ENCODE measurements at places on chromosomes 7 and 10. TPM values are rescaled to one million over a fixed set of nuclear protein-coding genes. Genes with fewer than 3 reads are reported as not detected.

The TMEM196 gene
- 0.06 TPM for polyA plus RNA-seq

The SFTPD gene
- polyA plus RNA-seq: 0.20 TPM

The ENTPD1 gene
- polyA plus RNA-seq: 1.1 TPM

The IKZF1 gene
- polyA plus RNA-seq: 1.5 TPM

The IRF5 gene
- polyA plus RNA-seq: 1.1 TPM

The PRF1 gene
- polyA plus RNA-seq: 0.15 TPM

The ACTR3C gene
- 1.5 TPM for polyA plus RNA-seq

The DDX21 gene
- 39.1 TPM for polyA plus RNA-seq

The DNAJC30 gene
- 6.3 TPM for polyA plus RNA-seq

The IFIT2 gene
- not detected for polyA plus RNA-seq

The GFRA1 gene
- polyA plus RNA-seq: 1.1 TPM

The LEP gene
- polyA plus RNA-seq: not detected

The ABLIM1 gene
- 62.6 TPM for polyA plus RNA-seq

The CCDC3 gene
- polyA plus RNA-seq: 3.4 TPM

- no peak overlapping the region for H3K27ac ChIP-seq
- H3K4me3 ChIP-seq: no peak overlapping the region
- no peaks in the 10 kb centered on the region for H3K4me1 ChIP-seq
- DNase-seq: no peak
Measured at GRCh38 chr10:18290651-18291313, 150.6 kb downstream of the CACNB2 start.

DNA sequence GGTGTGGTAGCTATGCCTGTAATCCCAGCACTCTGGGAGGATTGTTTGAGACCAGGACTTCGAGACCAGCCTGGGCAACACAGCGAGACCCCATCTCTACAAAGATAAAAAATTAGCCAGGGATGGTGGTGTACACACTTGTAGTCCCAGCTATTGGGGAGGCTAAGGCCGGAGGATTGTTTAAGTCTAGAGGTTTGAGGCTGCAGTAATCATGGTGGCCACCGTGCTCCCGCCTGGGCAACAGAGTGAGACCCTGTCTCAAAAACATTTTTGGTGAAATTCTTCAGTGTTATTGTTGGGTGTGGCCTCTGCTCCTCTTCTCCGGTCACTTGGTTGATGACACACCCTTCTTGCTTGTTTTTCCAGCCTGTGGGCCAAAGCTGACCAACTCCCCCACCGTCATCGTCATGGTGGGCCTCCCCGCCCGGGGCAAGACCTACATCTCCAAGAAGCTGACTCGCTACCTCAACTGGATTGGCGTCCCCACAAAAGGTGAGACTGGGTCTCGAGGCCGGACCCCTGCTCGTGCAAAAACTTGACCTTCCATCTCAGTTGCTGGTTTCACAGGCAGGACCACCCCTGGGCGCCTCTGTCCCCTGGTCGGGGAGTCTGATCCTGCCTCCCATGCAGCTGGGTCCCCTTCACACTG is 10.6 kb downstream of the PFKFB3 start:
- H3K36me3 ChIP-seq: peaks cover 36% of the 10 kb centered on the region
- no peak for DNase-seq
- H3K4me3 ChIP-seq: no peak overlapping the region
- no peak overlapping the region for H3K27ac ChIP-seq

GRCh38 chr10:127353544-127353943 is 157.2 kb upstream of the INSYN2A start:
- no peak overlapping the region for H3K4me3 ChIP-seq
- no peaks in the 10 kb centered on the region for H3K4me1 ChIP-seq
- H3K27ac ChIP-seq: no peak overlapping the region
- H3K36me3 ChIP-seq: no peaks in the 10 kb centered on the region

GRCh38 chr10:5314840-5315239 is 49.9 kb upstream of the UCN3 start:
- no peaks in the 10 kb centered on the region for H3K4me1 ChIP-seq
- no peaks in the 10 kb centered on the region for H3K27me3 ChIP-seq
- no peak for DNase-seq
- no peak overlapping the region for H3K27ac ChIP-seq

DNA sequence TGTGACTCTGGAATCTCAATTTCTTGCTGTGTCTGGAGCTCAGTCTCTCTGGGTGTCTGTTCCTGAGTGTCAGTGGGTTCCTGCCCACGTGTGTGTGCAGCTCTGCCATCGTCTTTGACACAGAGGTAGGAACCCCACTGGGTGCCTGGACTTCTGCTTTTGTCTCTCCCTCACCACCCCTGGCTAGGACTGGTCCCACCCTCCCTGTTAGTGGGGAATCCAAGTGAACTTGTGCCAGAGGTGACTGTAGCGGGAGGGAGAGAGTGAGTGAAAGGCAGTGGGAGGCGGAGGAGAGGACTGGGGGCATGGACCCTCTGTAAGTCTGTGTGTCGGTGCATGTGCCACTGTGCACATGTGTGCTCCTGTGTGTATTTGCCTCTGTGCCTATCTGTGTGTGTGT is 299.9 kb upstream of the ZMIZ1 start:
- no peak overlapping the region for H3K27ac ChIP-seq
- H3K36me3 ChIP-seq: no peaks in the 10 kb centered on the region
- no peaks in the 10 kb centered on the region for H3K27me3 ChIP-seq
- no peak for DNase-seq
- no peak overlapping the region for H3K4me3 ChIP-seq

- peaks cover 6% of the 10 kb centered on the region for H3K4me1 ChIP-seq
- DNase-seq: no peak
- no peak overlapping the region for H3K4me3 ChIP-seq
- no peaks in the 10 kb centered on the region for H3K27me3 ChIP-seq
- no peaks in the 10 kb centered on the region for H3K36me3 ChIP-seq
Measured at GRCh38 chr7:6269527-6269926, 2.9 kb downstream of the CYTH3 start.

GRCh38 chr10:26216585-26217395 is at the start of gene GAD2:
Gene GAD2 (plus strand): TSS chr10:26216774. CDS start chr10:26216810, 36 bp downstream.
- peak; percentile 66 for DNase-seq
- H3K27me3 ChIP-seq: peaks cover 77% of the 10 kb centered on the region
- peak within 1 kb of the TSS; percentile 62 for H3K4me3 ChIP-seq
- no peaks in the 10 kb centered on the region for H3K36me3 ChIP-seq

DNA sequence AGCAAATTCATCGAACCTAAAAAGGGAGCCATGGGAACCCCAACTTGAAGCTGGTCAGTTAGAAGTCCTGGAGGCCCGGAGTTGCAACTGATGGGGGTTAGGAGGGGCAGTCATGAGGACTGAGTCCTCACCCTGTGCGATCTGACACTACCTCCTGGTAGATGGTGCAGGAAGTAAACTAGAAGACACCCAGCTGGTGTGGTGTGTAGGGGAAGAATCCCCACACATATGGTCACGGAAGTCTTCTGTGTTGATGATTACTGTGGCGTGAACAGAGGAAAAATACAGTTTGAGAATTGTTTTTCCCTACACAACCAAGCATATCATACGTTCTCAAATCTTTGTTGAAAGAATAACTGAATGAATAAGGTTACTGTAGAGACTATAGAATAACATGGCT is 164.6 kb upstream of the KCTD7 start:
- H3K27ac ChIP-seq: no peak overlapping the region
- no peak for DNase-seq
- no peak overlapping the region for H3K4me3 ChIP-seq

DNA sequence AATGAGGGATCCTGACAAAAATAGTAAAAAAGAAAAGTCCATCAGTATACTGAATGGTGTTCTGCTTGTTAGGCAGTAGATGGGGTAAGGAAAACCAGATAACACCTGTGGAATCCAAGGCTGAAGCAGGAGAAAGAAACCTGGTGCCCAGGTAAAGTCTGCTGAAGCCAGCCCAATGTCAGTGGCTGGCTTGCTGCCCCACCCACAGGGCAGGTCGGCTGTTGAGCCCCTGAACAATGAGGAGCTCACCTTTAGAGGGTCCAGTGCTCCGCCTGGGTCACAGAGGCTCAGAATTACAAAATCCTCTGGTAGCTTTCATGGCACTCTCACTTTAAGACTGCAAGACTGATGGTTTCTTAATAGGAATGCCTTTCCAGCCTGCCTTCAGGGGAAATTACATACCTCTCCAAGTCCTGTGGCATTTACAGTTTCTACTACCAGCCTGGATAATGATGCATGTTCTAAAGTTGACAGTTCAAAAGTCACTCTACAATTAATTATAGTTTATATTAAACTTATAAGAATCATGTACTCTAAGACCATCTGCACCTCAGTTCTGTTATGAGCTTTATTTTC is 23.8 kb downstream of the DHX32 start:
- no peaks in the 10 kb centered on the region for H3K4me1 ChIP-seq
- H3K4me3 ChIP-seq: no peak overlapping the region
- peaks cover 10% of the 10 kb centered on the region for H3K36me3 ChIP-seq
- H3K27ac ChIP-seq: no peak overlapping the region
- no peak for DNase-seq

GRCh38 chr10:33412653-33413361 is 78.3 kb upstream of the NRP1 start:
- no peaks in the 10 kb centered on the region for H3K36me3 ChIP-seq
- no peaks in the 10 kb centered on the region for H3K27me3 ChIP-seq
- H3K27ac ChIP-seq: no peak overlapping the region
- DNase-seq: no peak

GRCh38 chr10:71009126-71009525 is 120.8 kb upstream of the PCBD1 start:
- no peak overlapping the region for H3K4me3 ChIP-seq
- peaks cover 11% of the 10 kb centered on the region for H3K4me1 ChIP-seq
- no peaks in the 10 kb centered on the region for H3K36me3 ChIP-seq

DNA sequence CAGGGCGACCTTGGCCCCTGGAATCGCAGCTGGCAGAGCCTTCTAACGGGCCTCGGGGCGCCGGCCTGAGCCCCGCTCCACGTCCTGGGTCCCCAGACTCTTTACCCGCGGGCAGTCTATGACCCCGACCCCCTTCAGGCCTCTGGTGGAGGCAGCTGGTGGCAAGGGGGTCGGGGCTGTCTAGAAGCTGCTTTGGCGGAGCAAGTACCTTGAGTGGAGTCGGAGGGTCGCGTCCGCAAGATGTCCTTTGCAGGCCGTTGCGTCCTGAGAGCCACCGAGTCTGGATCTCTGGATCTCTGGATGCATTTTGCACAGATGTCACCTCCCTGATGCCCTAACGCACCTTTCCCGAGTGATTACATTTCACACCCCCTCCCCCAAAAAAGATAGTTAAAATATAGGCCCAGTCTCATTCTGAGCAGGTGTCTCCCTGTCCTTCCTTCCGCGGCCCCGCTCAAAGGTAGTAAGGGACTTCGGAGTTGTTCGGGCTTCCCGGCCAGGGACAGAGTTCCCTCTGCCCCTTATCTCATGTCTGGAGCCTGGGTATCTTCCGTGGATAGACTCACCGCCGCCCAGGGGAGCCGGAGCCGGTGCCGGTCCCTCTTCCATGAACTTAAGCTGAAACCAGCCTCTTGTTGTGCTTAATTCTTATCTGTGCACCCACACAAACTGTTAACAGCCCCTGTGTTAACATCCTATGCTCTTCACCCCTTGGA is 457 bp downstream of the ACADSB start:
- H3K4me1 ChIP-seq: peaks cover 2% of the 10 kb centered on the region
- peaks cover 12% of the 10 kb centered on the region for H3K27me3 ChIP-seq
- H3K4me3 ChIP-seq: peak overlapping the region; percentile 90

GRCh38 chr7:44110719-44111635 is 6.8 kb downstream of the AEBP1 start:
- H3K4me1 ChIP-seq: no peaks in the 10 kb centered on the region
- no peak for DNase-seq
- no peak overlapping the region for H3K4me3 ChIP-seq
- H3K27me3 ChIP-seq: no peaks in the 10 kb centered on the region
- no peak overlapping the region for H3K27ac ChIP-seq
- H3K36me3 ChIP-seq: peaks cover 16% of the 10 kb centered on the region

DNA sequence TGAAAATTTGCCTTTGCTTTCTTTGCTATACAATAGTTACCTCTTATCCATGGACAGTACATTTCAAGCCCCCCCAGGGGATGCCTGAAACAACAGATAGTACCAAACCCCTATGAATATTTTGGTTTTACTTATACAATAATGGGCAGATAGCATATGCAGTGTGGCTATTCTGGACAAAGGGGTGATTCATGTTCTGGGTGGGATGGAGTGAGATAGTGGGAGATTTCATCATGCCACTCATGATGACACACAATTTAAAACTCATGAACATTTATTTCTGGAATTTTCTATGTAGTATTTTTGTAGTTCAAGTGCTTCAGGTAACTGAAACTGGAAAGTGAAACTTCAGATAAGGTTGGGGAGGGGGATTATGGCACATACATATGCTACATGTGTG is 12.0 kb downstream of the STARD3NL start:
- no peak overlapping the region for H3K27ac ChIP-seq
- no peaks in the 10 kb centered on the region for H3K27me3 ChIP-seq
- DNase-seq: no peak
- H3K4me3 ChIP-seq: no peak overlapping the region

DNA sequence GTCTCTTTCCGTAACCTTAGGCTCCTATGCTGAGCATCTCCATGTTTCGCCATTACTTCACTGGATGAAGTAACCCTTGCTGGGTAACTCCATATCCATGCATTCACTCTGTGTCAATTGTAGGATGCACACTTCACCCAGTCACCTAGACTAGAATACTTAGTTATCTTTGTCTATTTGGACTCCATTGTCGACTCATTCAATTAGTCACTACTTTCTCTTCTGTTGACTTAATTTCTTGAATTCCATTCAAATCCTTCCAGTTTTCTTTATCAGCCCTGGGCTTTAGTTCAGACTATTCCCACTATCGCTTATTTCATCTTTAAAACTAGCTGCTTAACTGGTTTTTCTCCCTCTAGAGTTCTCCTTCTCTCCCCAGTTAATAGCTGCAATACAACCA is 111.3 kb upstream of the TNS3 start:
- no peak for DNase-seq
- H3K4me3 ChIP-seq: no peak overlapping the region
- H3K36me3 ChIP-seq: no peaks in the 10 kb centered on the region

DNA sequence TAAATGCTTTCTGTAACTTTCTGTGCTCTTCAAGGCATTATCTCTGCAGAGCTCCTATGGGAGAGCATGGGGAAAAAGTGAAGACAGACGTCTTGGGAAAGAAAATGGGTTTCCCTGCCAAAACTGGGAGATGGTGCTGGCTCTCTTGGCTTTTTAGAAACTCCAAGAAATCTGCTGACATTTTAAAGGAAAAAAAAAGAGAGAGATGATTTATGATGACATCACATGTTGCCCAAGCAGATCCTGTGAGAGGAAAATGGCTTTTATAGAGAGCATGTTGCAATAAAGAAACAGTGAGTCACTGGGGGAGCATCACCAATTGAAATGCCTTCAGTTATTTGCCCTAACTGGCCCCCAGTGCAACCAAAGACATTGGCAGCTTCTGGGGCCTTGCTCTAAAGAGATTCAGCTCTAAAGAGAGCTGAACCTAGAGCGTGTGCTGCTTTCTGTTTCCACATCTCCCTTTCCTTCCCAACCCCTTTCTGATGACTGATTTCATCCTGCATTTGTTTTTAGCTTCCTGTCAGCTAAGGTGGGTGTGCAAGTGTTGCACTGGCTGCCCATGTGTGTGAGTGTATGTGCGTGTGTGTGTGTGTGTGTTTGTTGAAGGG is 37.7 kb downstream of the LRMDA start:
- no peak for DNase-seq
- peaks cover 4% of the 10 kb centered on the region for H3K4me1 ChIP-seq
- H3K4me3 ChIP-seq: no peak overlapping the region
- no peaks in the 10 kb centered on the region for H3K27me3 ChIP-seq
- H3K27ac ChIP-seq: no peak overlapping the region

All from H1 (cell line).